Posterior vena cava (tissue), 2 donors: ENCODE measurements at places on chromosomes 6 and 20.

GRCh38 chr6:107154801-107155160 is 39.5 kb upstream of the BEND3 start:
- DNase-seq, result no peak

GRCh38 chr6:121688974-121689373 is 253.5 kb downstream of the GJA1 start:
- no peak for DNase-seq

GRCh38 chr6:33769248-33769821 is 19.6 kb downstream of the LEMD2 start:
- DNase-seq, result no peak

GRCh38 chr6:36791521-36792135 is 47.6 kb downstream of the CPNE5 start:
- DNase-seq, result no peak

DNA sequence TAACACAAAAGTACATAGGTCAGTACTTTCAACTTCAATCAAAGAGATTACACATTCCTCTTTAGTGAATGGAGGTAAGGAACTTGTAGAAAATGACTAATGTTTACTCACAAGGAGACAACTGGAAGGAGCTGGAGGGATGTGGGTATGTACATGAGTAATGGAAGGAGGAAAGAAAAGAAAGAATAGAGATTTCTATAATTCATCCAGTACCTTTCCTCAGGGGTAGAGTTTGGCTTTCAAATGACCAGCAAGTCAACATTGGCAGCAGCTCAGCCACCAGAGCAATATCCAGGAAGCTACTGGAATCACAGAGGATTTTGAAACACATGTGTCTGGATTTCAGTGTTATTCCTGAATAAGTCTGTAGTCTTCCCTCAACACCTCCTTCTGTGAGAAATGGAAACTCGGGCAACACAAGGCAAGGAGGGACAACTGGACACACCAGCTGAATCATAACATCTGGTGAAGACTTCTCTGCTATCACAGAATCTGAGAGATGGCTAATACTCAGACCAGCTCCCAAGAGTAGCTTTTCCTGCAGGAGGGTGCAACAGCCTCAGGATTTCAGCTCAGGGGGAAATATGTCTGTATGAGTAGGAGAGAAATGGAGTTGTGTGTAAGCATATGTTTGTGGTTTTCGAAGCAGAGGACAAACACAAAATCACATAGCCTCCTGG is 98.8 kb downstream of the HAO1 start:
- no peak for DNase-seq

DNA sequence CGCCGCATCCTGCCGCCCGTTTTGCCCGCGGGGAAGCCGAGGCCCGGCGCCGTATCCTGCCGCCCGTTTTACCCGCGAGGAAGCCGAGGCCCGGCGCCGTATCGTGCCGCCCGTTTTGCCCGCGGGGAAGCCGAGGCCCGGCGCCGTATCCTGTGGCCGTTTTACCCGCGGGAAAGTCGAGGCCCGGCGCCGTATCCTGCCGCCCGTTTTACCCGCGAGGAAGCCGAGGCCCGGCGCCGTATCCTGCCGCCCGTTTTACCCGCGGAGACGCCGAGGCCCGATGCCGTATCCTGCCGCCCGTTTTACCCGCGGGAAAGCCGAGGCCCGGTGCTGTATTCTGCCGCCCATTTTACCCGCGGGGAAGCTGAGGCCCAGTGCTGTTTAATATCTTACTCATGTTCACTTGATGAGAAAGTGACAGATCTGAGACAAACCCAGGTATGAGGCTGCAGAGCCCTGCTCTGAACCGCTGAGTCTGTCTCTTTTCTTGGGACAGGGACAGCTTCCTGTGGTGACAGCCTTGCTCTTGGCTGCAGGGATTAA is 129.4 kb downstream of the CDH26 start:
- no peak for DNase-seq
